ENCODE measurements at places on chromosomes 4 and X. TPM values are rescaled to one million over a fixed set of nuclear protein-coding genes. Genes with fewer than 3 reads are reported as not detected.

GRCh38 chr4:10722957-10723356 lies 38.4 kb upstream of the CLNK start:
- DNase-seq: no peak

DNA sequence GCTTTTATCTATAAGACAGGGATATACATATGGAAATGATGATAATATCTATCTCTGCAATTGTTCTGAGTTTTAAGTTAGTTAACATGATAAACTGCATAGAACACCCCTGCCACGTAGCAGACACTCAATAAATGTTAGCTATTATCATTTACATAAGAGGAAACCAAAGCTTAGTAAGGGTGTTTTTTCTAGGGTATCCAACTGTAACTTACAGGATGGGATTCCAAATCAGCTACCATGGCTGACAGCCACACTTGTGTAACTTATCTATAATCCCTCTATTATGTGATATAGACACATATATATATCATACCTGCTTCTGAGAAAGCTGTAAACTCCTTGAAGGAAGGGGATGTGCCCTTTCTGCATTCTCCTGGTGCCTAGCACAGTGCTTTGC lies 1.1 kb upstream of the SPARCL1 start:
- DNase-seq: no peak

DNA sequence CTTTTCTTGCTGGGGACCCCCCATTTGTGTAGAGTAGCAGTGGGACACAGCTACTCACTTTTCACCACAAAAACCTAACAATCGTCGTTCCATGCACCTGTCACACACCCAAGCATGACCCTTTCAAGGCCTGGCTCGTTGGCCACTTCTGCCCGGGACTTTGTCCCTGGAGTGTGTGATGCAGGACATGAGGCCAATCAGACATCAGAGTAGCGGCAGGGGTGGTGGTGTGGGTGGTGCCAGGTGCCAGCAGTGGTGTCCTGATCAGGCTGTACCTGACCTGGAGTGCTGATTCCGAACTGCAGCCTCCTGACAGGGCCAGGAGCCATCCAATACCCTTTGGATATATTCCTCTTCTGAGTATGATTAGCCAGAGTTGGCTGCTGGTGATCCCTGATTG lies 23.1 kb upstream of the PROM1 start:
- no peak for DNase-seq

- DNase-seq: no peak
These were observed 4.3 kb downstream of the RHOH start for GRCh38 chr4:40200875-40201801.

DNA sequence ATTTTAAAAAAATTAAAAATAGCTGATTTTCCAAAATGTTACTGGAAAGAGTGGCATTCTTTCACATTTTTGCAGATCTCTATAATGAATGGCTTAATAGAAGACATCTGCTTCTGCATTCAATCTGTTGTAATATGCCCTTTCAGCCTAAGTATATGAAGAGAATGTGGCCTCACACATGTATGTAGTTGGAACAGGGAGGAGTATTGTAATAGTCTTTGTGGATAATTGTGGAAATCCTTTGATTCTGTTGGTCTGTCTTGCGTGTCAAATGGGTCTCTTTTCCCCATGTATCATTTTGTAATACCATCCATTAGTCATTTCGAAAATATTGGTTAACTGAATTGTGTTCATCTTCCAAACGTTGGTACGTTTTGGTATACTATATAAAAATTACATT lies 11.6 kb downstream of the TXLNG start:
- no peak for DNase-seq

DNA sequence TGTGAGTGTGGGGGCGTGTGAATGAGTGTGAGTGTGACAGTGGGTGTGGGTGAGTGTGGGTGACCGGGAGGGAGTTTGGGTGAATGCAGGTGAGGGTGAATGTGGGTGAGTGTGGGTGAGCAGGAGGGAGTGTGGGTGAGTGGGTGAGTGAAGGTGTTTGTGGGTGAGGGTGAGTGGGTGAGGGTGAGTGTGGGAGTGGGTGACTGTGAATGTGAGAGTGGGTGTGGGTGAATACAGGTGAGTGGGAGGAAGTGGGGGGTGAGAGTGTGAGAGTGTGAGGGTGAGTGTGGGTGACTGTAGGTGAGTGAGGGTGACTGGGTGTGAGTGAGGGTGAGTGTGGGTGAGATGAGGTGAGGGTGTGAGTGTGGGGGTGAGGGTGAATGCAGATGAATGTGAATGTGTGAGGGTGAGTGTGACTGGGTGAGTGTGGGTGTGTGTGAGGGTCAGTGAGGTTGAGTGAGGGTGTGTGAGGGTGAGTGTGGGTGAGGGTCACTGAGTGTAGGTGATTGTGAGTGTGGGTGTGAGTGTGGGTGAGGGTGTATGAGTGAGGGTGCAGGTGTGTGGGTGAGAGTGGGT lies 1677.3 kb upstream of the TENM3 start:
- DNase-seq: no peak

DNA sequence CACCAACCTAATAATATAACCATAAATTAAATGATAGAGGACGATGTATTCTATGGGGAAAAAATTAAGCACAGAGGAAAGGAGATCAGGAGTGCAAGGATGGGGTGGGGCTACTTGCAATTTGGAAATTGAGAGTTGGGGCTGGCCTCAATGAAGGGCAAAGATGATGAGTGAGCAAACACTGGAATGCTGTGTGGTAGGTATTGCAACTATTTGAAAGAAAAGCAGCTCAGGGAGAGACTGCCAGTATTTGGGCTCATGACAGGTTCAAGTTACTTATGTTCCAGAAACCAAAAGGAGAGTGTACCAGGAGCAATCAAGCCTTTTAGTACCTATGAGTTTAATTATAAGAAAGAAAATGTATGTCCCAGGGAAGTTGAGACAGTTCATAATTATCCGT lies 47.4 kb downstream of the ASIC5 start:
- DNase-seq: no peak

DNA sequence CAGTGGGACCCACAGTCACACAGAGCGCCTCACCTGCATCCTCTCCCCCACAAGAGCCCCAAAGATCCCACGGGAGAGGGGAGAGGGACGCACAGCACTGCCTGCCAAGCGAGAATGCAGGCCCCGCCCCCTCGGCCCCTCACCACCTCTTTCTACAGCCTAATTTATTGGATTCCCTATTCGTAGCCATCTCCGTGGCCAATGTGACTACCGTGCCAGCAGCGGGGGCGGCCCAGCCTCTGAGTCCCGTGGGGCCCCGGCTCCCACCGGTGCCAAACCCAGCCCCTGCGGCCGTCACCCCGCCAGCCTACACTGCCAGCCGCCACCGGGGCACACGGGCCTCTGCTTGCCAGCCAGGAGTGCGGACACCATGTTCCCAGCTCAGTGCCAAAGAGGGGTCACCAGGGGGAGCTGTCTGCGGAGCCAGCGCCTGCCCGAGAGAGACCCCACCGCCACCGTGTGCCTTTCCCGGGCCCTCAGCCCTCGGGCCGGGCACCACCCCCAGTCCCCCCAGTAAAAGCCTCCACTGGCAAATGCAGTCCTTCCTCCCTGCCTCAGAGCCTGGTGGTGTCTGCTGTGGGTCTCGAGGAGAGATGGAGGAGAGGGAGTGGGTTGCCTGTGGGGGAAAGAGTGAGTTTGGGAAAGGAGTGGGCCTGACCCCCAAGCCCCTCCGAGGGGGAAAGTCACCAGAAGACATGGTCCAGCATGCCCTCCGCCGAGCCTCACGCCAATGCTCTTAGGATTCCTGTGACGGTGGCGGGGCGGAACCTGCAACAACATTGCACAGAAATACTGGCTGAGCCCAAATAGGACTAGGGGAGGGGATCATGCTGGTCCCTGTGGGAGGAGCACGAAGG lies 19.6 kb upstream of the PLXNB3 start:
- no peak for DNase-seq

GRCh38 chr4:186227221-186227620 lies at the start of gene KLKB1:
Gene KLKB1 (plus strand): TSS chr4:186227507. CDS start chr4:186228196, 689 bp downstream.
- no peak for DNase-seq

DNA sequence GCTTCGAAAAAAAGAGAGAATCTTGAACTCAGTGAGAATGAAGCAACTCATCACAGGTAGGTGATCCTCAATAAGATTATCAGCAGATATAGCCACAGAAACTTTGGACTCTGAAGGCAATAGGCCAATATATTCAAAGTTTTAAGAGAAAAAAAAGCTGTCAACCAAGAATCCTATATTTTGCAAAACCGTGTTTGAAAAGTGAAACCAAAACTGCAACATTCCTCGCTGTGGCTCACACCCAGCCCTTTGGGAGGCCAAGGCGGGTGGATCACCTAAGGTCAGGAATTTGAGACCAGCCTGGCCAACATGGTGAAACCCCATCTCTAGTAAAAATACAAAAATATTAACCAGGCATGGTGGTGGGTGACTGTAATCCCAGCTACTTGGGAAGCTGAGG lies 22.8 kb downstream of the MAD2L1 start:
- DNase-seq: no peak

Gene PTTG2
- total RNA-seq: not detected

Gene TRIM75
- not detected for total RNA-seq

Gene OCIAD2
- total RNA-seq: 14.4 TPM

Gene SHISA3
- total RNA-seq: 5.0 TPM

Gene SGMS2
- 49.0 TPM for total RNA-seq

Gene ENOX2
- 17.4 TPM for total RNA-seq

Gene EDA
- total RNA-seq: 13.6 TPM

Gene METTL14
- 29.4 TPM for total RNA-seq

Gene PABPC1L2A
- total RNA-seq: not detected

Gene IBSP
- total RNA-seq: 0.19 TPM

Gene FGFRL1
- 27.1 TPM for total RNA-seq
